Suppressor macrophage treated with lipopolysaccharide for 1 hour (primary cell): ENCODE measurements at places on chromosomes 3 and 15.
A peak's percentile ranks its signal among the peaks of the same experiment; 100 is the strongest.

DNA sequence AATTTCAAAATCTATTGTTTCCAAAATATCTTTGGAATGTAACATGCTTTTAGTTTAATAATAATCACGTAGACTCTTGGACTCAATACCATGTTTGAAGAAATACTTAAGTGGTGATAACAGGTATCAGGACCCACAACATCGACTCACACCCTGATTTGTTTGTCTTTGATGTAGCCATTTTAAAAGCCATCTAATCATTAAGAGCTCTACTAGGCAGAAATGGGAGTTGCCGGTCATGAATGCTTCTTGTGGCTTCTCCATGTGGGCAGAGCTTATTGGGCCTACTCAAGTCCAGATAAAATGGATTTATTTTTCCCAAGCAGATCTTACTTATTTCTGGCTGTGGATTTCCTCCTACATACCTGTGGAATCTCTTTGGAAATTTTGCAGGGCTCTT, 261.6 kb upstream of the NR2F2 start:
- no peak for DNase-seq

DNA sequence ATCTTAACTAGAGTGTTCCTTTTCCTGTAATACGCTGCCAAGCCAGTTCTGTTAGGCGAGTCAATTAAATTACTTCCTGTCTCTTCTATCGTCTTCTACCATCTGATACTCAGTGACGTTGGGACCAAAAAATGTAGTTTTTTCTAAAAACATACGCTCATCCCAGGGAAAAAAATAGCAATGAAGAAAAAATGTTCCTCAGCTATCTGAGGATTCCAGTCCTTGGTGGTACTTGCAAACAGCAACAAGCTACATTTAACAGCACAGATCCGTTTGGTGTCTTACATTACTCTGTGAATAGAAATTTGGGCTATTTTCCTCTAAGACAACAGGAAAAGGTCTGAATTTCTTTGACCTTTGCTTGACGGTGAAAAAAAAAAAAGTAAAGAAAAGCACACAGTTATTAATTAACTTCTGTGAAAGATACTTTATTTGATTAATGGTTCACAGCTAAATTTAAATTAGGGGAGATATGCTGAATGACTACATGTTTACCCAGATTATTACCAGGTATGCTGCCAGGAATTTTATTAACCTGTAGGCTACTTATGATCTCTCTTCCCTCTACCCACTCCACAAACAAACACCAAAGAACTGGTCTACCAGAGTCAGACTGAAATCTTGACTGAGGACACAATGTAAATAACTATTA, 254.4 kb upstream of the ZPLD1 start:
- DNase-seq, result peak; percentile 42

- DNase-seq, result no peak
These were observed 44.2 kb downstream of the SETD5 start for GRCh38 chr3:9441501-9442221.

DNA sequence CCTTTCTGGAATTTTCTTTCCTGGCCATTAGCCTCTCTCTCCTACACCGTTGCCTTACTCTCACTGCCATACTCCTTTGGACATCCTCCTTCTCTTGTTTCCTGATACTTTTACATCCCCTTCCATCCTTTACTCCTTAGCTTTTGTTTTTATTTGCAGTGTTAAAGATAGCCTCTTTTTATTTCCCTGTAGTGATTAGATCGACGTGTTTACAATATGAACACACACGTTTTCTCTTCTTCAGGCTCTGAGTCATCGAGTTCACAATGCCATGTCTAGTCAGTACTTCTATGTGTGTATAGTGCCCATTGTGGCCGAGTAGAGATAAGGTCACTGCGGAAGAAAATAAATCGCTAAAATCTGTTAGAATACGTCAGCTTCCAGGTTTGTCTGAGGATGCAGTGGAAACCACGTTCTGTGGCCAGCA, 208.5 kb downstream of the LPP start:
- DNase-seq, result no peak

DNA sequence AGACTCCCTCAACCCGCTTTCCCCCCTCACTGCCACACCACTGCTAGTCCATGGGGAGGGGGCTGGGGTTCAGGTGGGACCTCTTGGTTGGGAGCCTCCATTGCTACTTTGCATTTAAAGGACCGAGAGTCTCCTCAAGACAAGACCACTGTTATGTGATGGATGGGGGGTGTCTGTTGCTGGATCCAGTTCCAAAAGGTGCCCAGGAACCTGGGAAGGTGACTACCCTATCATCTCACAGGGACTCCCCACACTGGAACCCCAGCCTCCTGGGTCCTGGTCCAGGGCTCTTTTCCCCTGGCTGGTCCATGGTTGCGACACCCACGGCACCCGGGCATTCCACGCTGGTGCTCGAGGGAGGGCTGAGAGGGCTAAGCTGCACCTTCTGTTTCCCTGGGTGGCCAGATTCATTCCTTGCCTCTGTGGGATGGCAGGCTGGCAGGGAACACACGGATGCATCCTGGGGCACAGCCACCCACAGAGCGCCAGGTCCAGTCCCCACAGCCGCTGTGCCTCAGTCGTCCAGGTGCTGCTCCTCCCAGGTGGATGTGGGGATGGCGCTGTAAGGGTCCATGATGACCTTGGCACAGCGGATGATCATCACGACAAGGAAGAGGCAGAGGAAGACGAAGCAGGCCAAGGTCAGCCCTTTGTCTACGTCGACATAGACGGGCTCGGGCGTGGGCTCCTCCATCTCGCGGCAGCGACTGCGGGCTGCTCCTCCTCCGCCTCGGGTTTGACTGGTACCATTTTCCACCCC, 48.6 kb downstream of the FAH start:
- DNase-seq, result no peak

DNA sequence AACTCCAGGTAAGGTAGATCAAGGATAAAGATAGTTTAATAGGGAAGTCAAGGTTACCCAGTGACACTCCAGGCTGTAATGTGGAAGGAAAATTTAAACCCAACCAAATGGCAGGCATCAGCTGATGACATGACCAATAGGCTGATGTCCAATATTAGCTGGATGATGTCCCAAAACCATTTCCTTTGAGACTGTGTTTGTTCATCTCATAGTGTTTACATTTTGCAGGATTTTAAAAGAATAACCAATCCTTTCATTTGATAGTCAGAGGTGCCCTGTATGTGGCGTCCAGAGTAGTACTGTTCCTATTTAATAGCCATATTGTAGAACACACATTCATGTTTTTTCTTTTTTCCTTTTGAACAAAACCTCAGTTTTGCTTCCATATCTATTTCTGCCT, 23.3 kb upstream of the TMEM158 start:
- no peak for DNase-seq

DNA sequence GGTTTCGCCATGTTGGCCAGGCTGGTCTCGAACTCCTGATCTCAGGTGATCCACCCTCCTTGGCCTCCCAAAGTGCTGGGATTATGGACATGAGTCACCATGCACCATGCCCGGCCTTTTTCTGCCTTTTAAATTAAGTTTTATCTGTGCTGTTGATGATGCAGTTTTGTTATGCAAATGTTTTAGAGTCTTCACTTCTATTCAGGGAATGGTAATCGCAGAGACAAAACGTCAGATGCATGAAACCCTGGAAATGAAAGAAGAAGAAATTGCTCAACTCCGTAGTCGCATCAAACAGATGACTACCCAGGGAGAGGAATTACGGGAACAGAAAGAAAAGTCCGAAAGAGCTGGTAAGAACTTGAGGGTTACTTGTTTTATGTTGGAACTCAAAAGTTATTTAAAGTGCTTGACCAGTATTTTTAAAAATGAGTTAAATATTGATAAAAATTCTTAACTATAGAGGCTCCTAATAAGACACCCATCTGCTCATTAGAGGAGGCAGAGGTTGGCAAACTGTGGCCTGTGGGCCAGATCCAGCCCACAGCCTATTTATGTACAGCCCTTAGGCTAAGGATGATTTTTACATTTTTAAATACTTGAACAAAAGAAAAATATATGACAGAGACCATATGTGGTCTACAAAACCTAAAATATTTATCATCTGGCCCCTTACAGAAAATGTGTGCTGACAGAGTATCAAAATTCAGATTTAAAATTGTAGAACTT, 127.8 kb upstream of the LRRFIP2 start:
- peak; percentile 90 for DNase-seq

- DNase-seq, result no peak
These were observed 21.8 kb upstream of the TRH start for GRCh38 chr3:129952556-129953355.

DNA sequence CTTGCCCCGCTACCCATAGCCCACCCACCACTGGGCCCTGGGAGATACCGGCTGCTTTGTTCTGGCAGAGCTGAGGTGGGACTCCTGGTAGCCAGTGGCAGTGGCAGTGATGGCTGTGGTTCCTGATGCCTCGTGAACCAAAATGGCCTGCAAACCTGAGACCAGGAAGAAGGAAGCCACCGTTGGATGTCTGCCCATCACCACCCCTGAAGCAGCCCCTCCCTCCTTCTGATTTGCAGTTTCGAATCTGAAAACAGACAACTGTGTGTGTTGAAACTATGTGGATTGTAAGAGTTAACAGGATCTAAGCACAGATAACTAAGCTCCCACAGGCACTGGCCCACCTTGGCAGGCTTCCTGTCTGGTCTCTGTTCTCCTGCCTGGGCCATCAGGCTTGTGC, 66.6 kb downstream of the NUP210 start:
- no peak for DNase-seq

DNA sequence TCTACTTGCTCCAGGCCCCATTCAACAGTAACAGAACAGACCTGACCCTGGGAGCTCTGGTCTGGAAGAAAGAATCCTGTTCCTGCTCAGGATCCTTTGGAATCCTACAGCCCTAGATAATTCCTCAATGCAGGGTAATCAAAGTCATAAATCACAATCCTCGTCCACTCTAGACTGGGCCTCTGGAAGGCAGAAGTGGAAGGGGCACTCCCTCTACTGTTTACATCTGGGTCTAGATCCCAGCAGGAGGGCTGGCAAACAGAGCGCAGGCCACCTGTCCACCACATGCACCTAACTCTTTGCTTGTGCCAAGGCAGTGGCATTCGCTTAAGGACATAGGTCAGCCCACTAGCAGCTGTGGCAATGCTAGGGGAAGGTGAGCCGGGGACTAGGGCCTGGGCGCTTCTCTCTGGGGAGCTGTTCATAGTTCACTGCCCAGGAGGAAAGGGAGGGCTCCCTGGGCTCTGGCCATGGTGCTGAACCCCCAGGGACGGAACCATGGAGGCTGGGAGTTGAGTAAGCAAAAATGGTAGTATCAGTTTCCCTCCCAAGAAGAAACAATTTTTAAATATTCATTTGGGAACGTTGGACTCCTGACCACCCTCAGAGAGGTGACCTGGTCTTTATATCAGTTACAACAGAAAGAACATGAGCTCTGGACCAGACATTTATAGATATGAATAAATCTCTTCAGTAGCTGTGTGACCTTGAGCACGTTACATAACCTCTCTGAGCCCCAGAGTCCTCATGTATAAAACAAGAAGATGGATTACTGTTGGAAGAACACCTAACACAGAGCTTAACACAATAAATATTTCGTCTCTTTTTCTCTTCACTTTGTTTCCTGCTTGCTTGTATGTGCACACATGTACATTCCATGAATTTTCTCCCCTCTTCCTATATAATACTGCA, 90.2 kb downstream of the NTRK3 start:
- DNase-seq, result no peak

DNA sequence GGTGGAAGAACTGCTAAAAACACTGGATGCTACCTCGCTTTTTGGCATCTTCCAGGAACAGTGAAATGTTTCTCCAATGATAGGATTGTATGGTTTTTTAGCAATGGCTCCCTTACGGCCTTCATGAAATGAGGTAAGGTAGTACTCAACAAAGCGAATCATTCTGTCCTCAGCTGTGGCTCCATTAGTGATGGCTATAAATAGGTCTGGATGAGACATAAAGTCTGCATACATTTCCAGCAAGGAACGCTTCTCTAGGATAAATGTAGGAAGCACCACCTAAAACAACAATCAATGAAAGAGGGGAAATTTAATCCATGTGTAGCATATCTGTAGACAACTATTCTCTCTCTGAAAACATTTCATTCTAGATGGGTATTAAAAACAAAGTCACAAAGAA, 32.4 kb upstream of the SNX4 start:
- DNase-seq, result no peak

DNA sequence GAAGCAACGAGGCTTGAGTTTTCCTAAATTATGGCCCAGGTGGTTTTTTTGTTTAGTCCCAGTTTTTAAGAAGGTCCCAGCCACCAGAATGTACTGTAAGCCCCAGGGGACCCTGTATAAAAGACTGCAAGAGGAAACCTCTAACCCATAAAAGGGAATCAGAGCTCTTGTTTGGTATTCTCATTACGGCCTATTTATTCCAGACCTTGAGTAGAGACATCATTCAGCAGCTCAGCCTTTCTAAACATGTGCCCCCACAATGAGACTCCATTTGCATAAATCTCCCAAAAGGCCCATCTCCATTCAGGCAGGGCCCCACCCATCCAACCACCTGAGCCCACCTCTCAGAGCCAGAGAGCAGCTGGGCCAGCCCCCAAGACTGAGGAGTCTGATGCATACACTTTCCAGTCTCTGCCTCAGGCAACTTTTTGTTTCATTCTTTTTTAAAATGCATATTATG, 25.7 kb downstream of the ZDHHC3 start:
- no peak for DNase-seq

- DNase-seq, result no peak
These were observed 16.6 kb downstream of the CHCHD6 start for GRCh38 chr3:126720596-126720995.

GRCh38 chr3:197025736-197026480, 3.7 kb downstream of the MELTF start:
- DNase-seq, result no peak

- no peak for DNase-seq
These were observed 2.9 kb downstream of the GATA2 start for GRCh38 chr3:128489927-128490649.

GRCh38 chr3:173467501-173467900, 70.0 kb downstream of the NLGN1 start:
- DNase-seq, result no peak
